ENCODE measurements at places on chromosomes 12 and 14.

- no peak for DNase-seq
These were observed 45.6 kb upstream of the EGLN3 start for GRCh38 chr14:33996462-33996861.

GRCh38 chr14:104176611-104177010, 38.2 kb downstream of the KIF26A start:
- DNase-seq = no peak

DNA sequence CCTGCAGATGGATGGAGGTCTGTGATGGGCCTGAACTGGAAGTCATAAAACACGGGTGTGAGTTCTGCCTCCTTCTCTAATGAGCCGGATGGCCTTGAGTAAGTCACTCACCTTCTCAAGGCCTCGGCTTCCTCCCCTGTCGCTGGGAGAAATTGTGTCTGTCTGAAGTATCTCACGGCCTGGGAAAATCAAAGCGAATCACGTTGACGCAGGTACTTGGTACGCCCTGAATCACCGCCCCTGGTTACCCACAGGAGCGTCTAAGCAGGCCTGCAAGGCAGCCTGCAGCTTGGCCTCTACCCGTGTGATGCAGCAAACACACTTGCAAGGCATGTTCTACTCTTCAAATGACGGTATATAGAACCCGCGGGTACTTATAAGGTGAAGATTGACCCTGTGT, 28.1 kb upstream of the CD9 start:
- no peak for DNase-seq

- no peak for DNase-seq
These were observed 1282.2 kb upstream of the USP15 start for GRCh38 chr12:60977966-60978365.

GRCh38 chr12:82411546-82412230, 53.4 kb downstream of the METTL25 start:
- no peak for DNase-seq

DNA sequence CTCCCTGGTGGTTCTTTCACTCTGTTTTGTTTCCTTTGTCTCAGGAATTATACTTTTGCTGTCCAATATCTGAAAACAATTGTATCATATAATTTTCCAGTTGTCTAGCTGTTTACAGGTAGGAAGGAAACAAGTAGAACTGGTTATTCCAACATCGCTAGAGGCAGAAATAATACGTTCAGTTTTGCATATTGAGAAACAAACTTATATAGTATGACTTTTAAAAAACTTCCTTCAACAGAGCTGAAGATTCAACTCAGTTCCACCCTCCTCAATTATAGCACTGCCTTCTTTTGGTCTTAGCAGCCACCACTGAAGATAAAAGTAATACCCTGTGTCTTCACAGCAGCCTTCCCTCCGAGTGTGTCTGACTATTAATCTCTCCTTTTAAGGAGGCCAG, 214.3 kb downstream of the EFCAB11 start:
- no peak for DNase-seq

DNA sequence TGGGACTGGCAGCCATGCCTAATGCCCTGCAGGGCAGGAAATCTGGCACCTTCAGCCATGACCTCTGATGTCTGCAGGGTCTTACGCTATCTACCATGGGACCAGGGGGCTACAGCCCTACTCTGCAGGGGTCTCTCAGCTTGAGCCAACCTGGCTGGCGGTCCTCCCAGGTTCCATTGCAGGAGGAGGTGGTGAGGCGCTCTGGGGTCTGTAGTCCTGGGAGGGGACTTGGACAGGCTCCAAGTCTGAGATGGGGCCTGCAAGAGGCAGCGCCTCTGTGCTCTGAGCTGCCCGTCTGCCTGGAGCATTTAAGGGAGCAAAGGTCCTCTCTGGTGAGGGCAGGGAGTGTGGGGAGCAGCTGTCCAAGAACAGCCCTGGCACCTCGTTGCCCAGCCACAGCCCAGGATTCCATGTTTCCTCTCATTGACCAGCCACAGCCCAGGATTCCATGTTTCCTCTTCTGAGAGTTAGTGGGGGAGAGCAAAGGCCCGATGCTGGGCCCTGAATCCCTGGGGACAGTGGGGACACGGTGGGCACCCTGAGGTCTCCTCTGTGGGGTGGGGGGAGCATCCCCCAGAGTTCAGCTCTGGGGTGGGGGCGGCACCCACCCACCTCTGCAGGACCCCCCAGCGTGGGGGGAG, 655 bp downstream of the PLD4 start:
- no peak for DNase-seq

- no peak for DNase-seq
These were observed 51.0 kb downstream of the YEATS4 start for GRCh38 chr12:69410571-69410970.

DNA sequence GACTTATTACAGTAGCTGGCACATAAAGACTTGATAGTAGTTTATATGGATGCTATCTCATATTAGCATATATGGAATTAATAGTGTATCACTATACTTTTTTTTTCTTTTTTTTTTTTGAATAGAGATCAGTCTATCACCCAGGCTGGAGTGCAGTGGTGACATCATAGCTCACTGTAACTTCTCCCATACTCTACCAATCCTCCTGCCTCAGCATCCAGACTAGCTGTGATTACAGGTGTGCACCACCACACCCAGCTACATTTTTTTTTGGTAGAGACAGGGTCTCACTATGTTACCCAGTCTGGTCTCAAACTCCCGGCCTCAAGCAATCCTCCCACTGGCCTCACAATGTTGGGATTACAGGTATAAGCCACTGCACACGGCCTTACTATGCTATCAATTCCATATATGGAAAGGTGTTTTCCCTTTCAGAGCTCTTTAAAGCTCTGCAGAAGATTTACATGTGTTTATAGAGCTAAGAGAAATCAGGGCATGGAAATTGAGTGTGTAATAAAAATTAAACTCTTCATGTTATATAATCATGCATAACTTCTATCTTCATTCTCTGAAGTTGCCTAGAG, 1.8 kb upstream of the TBK1 start:
- DNase-seq = no peak

DNA sequence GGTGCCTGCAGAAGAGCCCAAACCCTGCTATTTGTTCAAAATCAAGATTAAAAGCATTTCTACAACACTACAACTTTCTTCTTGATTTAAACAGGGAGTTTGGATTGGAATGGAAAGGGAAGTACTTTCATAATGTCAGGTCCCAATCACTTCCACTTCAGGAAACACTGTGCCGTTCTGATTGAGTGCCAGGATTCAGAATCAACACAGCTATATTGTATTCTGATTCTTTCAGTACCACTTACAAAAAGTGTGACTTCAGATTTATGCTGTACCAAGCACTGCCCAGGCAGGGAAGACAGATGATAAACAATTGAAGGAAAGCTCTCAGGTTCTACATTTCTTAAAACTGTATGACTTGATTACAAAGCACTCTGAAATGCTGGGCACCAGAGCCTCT, 3.2 kb downstream of the TDP1 start:
- no peak for DNase-seq

GRCh38 chr12:94650143-94651056, at the start of gene TMCC3:
Gene TMCC3 (minus strand): TSS chr12:94650557. CDS start chr12:94650430, 127 bp downstream.
- DNase-seq = peak; percentile 58

DNA sequence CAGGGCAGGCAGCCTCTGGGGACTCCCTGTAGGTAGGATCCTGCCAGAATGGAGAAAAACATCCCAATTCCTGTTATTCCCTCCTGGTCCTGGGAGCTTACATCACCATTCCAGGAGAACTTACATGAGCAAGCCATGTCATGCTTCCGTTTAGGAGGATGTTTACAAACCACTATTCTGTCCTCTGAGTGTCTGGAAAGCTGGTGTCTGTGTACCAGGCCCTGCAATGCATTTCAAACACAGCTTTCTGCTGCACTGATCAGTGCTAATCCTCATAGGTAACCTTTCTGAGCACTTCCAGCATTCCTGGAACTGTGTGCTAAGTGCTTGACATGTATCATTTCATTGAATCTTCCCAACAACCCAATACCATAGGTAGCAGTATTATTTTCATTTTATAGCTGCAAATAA, 19.8 kb upstream of the MAP1LC3B2 start:
- DNase-seq = no peak

GRCh38 chr12:104786352-104786751, 171.7 kb downstream of the SLC41A2 start:
- no peak for DNase-seq

DNA sequence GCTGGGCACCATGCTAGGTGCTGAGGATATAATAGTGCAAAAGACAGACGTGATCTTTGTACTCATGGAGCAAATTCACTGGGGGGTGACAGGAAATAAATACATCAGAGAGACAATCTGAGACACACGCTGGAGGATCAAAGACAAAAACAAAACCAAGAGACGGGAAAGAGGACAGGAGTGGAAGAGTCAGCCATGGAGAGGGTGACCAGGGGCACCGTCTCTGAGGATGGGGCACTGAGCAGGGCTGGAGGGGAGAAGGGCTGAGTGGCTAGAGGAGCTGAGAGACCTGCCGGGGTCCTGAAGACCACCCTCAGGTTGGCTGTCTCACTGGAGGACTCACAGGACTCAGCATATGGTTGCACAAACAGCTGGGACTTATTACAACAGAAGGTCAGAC, 81.9 kb downstream of the TMEM132D start:
- no peak for DNase-seq

DNA sequence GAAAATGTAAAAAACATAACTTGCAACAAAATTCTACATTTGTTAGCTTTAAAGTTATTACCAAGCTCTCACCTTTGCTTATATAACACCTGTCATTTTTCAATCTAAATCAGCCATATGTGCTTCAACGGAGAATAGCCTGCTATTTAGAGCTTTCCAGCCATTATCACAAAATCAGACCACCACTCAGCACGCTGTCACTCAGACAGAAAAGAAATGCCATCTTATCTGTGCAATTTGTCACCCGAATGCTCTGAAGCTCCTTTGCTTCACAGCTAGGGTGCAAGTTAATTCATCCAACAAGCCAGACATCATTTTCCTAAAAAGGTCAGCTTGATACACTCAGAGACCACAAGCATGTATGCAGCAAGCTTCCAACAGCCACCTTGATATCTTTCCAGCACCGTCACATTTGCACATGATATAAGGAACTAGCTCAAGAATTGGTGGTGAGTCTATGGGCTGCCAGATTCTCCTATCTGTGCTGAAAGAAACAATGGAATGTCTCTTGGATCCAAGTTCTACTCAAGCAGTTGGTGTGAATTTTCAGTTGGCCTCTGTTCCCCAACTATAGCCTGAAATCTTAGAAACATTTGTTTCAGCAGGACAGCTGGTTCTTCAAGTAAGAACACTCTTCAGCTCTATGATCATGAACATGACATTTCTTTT, 20.0 kb upstream of the IFNG-AS1 start:
- DNase-seq = no peak

DNA sequence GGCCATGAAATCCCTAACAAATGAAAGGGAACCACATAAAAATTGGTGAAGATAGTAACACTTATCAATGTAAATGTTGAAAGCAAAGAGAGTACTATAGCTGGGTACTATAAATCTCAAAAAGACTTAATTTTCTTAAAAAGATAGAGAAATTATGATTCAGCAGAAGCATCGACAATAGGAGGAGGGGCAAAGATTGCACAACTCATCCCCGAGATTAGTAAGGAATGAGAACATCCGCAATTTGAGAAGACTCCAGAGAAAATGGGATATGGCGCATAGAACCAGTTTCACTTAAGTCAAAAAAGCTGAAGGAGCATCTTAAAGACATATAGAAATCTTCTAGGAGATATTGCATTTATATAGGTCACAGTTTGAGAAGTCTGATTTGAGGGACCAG, 220.2 kb upstream of the SLC16A7 start:
- DNase-seq = no peak

DNA sequence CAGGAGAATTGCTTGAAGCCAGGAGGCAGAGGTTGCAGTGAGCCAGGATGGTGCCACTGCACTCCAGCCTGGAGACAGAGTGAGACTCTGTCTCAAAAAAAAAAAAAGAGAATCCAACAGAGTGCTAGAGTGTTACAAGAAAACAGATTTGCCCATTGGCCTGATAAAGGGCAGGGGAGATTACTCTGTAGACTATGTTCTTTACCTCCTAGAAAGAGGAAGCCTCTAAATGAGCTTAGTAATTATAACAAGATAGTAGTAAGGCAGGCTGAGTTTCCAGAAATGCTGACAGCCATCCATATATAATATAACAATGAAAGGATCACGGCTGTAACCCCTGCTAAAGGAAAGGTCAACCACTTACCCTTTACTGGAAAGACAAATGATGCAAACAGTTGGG, 24.4 kb downstream of the AK7 start:
- DNase-seq = no peak

- DNase-seq = no peak
These were observed 4.7 kb downstream of the CCDC184 start for GRCh38 chr12:48187916-48188695.

- no peak for DNase-seq
These were observed 39.9 kb downstream of the MAX start for GRCh38 chr14:65062096-65063075.

GRCh38 chr12:46628176-46628575, 197.6 kb downstream of the SLC38A4 start:
- no peak for DNase-seq

DNA sequence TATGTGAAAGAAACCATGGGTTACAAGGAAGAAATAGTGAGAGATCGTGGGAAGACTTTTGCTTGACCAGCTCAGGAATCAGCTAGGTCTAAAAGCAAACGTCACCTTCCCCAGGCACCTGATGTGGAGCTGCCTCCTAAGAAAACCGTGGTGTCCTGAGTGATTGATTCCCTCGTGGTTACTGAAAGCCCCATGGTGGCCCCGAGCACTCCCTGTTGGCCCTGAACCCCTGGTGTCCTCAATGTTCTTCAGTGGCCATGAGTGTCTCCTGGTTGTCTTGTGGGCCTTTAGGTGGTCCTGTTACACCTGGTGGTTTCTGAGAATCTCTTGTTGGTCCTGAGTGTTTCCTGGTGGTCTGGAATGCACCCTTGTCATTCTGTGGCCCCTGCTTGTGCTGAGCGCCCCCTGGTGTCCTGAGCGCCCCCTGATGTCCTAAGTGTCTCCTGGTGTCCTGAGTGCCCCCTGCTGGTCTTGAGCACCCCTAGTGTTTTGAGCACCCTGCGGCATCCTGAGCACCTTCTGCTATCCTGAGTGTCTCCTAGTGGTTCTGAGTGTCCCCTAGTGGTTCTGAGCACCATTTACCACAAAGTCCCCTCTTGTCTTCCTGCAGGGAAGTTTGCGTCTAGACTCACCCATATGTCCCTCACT, 518.7 kb downstream of the TMEM121 start:
- DNase-seq = peak; percentile 71

DNA sequence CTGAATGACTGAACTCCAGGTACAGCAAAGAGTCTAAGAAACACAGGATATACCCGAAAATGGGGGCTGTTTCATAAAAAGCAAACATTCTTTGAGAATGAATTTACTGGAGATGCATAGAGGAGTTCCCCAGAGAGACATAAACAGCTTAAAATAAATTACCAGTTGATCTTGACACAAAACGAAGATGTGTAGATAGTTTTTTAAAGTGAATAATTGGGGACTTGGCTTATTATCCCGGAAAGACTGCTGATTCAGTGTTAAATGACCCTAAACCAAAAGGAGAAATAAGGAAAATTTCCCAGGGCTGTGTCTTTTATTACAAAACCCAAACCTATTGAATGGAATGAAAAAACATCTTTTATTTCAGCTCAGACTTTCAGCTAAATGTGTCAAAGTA, 1052.8 kb upstream of the TMEM132C start:
- DNase-seq = no peak

- DNase-seq = no peak
These were observed 120.9 kb upstream of the ATP2B1 start for GRCh38 chr12:89829434-89829975.

Measured in immature natural killer cell (primary cell).